Inflammatory macrophage treated with lipopolysaccharide for 1 hour (primary cell): ENCODE measurements at places on chromosomes 4 and X.

DNA sequence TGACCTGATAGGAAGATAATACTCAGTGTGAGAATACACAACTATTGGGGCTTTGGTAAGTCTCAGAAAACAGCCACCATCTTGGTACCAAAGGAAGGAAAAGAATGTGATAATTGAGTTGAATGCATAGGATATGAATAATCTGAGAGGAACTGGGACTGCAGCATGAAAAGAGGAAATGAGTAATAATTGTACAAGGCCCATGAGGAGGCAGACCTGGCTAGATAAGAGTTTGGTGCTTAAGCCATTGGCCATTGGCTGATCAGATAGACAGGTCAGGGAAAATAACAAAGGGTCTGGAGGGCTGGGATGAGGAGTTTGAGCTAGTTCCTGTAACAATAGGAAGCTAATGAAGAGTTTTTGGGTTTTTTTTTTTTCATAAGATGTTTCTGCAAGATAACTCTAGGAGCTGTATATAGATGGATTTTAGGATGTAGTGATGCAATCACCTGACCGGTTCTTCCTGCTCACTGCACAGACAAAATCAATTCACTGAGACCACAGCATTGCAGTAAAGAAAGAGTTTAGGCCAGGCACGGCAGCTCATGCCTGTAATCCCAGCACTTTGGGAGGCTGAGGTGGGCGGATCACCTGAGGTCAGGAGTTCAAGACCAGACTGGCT lies 5.3 kb upstream of the TRMT2B start:
- DNase-seq, result no peak

GRCh38 chr4:141004823-141005222 lies 128.4 kb downstream of the RNF150 start:
- DNase-seq, result peak; percentile 6

- DNase-seq, result no peak
These were observed 472.8 kb upstream of the BOD1L1 start for GRCh38 chr4:14100349-14100748.

- no peak for DNase-seq
These were observed 177.4 kb upstream of the LEF1 start for GRCh38 chr4:108345862-108346817.

DNA sequence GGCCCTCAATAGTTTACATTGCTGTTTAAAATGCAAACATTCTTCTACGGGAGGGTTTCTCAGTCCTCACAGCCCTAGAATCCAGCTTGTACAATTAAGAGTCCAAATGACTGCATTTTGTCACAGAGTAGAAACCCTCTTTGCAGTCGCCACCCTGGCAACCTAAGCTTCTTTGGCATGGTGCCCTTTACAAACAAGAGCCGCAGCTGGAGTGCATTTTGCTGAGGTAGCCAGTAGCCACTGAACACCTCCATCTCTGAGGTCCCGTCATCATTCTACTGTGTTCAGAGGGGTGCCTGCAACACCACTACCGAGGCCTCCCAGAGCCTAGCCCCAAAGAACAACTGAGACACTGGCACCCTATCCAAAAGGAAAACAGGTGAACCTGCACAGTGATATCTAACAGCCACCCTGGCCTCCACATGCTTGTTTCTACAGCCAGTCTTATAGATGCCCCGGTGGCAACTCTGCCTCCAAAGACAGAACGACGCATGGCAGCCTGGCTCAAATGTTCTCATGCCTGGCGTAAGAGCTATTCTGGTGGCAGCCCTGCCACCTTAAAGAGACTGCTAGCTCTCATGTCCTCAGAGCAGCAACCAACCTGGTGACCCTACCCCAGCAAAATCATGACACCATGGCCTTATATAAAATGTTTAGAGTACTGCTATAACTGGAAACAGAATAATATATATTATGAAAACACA lies 801.9 kb downstream of the TECRL start:
- no peak for DNase-seq

DNA sequence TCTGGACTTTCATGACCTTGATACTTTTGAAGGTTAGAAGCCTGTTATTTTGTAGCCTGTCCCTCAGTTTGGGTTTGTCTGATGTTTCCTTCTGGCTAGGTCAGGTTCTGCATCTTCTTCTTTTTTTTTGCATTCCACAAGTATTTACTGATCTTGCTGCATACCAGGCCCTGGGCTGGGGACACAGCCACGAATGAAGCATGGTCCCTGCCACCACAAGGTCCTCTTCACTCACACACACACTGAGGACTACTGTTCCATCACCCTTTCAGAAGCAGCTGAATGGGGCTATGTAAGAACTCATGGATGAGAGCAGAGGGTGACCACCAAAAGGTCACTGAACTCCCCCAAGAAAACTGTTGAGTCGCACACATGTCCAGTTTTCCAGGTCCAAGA lies 39.2 kb downstream of the USP11 start:
- DNase-seq, result no peak

DNA sequence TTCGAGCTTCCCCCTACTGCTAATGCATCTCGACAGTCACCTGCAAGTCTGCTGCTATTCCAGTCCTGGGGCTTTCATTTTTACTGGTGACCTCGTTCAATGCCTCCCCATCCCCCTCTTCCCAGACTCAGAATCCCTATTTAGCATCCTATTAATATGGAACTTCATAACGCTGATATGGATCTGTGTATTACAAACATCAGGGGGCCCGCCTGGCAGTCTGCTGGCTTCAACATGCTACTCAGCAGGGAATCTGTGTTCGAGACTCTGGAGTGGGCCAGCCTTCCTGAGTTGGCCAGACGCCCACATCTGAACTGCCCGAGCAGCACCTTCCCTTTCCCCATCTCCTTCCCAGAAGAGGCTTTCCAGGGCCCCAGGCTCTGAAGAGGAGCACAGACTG lies 173.9 kb upstream of the PPARGC1A start:
- DNase-seq, result no peak

- DNase-seq, result peak; percentile 34
These were observed 895 bp downstream of the SMIM14 start for GRCh38 chr4:39637586-39638353.

DNA sequence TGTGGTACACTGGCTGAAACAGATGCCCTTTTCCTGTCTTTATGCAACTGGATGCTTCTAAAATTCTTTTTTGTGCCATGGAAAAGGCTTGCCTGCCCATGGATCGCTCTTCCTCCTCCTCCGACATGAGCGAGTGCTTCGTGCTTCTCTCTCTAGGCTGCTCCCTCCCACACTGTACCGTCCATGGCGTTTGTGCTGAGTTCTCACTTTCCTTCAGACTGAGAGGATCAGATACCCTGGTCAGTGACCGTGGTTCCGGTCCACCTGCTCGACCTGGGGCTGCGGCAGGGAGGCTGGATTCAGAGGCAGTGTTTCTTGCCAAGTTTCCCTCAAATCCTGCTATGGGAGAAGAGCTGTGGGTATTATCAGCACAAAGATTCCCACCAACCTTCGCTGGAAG lies 10.2 kb upstream of the CLDN24 start:
- no peak for DNase-seq

DNA sequence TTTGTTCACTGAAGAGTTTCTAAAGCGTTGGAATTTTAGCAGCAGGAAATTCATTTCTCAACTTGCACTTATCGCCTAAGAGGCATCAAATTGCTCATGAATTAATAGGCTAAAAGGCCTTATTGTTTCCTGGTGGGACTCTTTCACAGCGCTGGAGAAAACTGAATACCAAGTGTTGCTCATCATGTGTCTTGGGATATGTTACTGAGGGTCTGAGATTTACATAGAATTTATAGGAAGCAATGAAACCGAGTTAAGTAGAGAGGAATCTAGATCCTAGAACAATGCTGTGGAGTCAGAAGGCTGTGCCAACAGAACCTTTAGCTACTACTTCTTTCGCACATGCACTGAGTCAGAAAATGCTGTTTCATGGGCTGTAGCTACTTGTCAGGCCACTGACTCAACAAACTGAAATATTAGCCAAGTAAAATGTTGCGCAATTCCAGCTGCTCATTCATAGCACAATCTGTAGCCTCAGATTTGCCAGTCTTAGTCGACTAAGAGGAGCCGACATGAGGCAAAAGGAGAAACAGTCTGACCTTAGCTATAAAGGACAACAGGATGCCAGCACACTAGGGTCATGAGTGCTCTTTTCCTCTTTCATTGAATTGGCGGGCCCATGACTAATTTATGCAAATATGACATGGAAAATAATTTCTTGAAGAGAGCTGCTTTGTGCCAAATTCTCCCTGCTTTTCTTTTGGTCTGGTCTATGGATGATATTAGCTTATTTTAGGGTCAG lies 35.9 kb upstream of the CXCL8 start:
- DNase-seq, result peak; percentile 99

- DNase-seq, result no peak
These were observed 198.1 kb downstream of the LRBA start for GRCh38 chr4:150817017-150817416.

- DNase-seq, result no peak
These were observed 671 bp downstream of the HPF1 start for GRCh38 chr4:169756971-169757574.

GRCh38 chrX:145631461-145631951 lies 186.1 kb upstream of the SLITRK2 start:
- no peak for DNase-seq

GRCh38 chr4:70954032-70954431 lies 39.4 kb upstream of the DCK start:
- DNase-seq, result no peak

DNA sequence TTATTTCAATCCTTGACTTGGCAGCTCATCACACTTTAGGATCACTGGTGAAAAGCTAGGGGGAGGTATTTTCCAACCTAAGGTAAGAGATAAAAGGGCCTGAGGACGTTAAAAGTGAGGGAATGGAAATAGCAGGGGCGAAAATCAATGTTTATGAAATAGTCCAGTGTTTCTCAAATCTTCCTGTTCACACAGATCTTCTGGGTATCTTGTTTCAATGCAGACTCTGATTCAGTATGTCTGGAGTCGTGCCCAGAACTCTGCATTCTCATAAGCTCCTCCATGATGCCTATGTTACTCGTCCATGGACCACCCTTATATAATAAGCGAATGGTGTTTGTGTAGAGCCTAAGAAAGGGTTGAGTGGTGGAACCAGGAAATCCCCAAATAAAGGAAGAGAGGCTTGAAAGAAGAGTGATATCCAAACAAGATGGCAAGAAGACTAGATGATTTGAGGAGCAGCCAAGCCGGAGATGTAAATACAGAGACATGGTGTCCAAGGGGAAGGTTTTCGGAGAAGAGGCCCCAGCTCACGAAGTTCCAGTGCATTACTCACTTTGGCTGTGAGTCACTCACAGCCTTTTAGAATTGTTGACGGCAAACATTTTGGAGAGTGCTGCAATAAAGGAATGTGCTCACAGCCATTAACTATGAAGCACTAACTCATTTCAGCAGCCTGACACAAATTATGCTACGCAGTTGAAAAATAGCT lies 215.6 kb upstream of the PPARGC1A start:
- no peak for DNase-seq

- DNase-seq, result peak; percentile 70
These were observed 1587.9 kb upstream of the ADGRL3 start for GRCh38 chr4:59612235-59612634.

GRCh38 chr4:3709846-3710441 lies 56.2 kb upstream of the ADRA2C start:
- DNase-seq, result no peak

DNA sequence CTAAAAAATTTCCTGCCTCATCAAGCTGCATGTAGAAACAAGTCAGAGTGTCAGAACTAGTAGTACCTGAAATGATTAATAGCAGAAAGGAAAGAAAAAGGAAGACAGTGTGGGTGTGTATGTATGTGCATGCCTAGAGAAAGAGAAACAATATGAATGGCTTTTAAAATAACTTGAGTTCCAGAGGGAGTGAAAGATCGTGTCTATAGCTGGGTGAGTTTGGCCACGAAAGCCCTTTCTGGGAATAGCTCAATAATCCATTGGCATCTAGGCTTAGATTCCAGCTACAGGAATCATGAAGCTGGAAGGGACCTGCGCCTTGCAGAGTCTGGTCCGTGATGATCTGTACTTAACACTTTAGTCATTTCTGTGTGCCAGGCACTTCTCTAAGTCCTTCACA lies 195.6 kb downstream of the RAPGEF2 start:
- no peak for DNase-seq

- no peak for DNase-seq
These were observed 3.2 kb downstream of the TAPT1 start for GRCh38 chr4:16222957-16223527.

- DNase-seq, result no peak
These were observed 15.9 kb downstream of the RTL9 start for GRCh38 chrX:110374559-110374958.
